ENCODE measurements at places on chromosomes 7 and 10.
A peak's percentile ranks its signal among the peaks of the same experiment; 100 is the strongest.

DNA sequence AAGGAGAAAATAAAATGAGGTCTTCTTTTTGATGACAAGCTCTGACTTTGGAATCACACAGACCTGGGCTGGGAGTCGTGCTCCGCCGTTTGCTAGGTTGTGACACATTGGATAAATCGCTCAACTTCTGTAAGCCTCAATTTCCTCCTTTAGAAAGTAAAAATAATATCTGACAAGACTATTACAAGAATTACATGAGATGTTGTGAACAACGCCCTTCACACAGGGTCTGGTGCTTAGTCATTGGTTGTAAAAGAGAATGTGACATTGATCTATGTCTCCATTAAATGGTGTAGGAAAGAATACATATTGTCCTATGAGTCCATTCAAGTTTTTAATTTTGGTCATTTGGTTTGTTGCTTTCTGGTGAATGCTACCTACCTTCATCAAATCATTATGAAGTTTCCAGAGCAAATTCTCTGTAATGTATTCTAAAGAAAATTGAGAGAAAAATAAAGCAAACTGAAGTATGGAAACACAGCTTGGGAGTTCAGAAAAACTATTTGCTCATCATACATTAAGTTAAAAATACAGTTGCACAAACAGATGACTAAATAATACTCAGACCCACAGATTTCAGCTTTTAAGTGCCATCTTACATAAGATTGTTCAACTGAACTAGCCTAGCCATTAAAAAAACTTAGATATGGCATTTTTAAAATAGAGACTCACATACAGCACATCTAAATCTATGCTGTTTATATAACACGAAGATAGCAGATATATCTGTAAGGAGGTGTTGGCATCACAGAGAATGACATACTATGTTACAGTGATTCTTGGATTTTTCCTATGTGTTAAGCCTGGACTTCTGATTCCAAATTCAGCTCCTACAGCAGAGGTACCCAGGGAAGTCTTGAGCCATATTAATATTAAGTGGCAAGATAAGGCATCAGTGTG lies 12.3 kb upstream of the ADRB1 start:
- DNase-seq = no peak

- DNase-seq = no peak
Observed at GRCh38 chr7:27737616-27738015, 2.3 kb upstream of the TAX1BP1 start.

GRCh38 chr7:126606331-126606730 lies 646.4 kb downstream of the GRM8 start:
- no peak for DNase-seq

DNA sequence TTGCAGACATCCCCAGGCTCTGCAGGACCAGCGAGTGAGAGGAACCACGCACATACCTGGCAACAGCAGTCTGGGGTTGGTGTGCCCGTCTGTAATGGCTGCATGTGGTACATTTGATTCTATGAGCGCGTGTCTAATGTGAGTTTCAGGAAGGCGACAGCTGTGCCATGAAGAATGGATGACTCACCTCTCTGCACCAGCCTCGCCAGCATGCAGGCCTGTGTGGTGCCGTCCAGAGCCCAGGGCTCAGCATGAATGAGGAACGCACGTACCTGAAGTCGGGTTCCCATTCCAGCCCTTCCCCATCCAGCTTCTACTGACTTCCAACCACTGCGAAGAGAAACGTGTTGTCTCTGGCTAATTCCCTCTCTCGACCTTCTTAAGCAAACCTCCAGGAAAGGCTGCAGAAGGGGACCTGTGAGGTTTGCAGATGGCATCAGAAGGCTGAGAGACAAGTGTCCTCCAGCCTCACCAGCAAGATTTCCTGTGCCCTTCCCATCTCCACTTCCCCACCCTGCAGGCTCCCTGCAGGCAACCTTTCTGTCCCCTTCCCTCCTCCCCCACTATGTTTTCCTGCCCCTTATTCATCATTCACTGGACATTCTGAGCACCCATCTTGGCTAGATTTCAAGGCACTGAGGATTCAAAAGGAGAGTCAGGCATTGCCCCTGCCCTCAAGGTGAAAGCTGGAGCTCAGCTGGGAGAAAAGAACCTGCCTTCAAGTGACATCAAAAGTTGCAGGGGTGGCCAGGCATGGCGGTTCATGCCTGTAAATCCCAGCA lies 54.3 kb downstream of the ASB13 start:
- DNase-seq = no peak

GRCh38 chr10:30455816-30456215 lies 21.8 kb downstream of the MAP3K8 start:
- DNase-seq = no peak

DNA sequence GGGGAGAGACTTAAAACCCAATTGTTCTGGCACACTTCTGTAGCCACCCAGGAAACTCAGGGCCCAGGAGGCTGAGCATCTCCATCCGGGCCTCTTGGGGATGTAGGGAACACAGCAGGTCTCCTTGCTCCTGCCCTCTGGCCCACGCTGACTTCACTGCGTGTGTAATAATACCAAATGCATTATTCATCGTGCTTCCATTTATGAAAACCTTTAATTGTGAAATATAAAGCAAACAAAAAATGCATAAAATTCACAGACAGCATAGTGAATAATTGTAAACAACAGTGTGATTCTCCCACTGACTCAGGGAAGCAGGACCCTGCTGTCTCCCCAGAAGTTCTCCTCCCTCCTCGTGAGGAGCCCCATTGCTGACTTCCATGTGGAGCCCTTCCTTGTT lies 70.3 kb upstream of the SHH start:
- no peak for DNase-seq

DNA sequence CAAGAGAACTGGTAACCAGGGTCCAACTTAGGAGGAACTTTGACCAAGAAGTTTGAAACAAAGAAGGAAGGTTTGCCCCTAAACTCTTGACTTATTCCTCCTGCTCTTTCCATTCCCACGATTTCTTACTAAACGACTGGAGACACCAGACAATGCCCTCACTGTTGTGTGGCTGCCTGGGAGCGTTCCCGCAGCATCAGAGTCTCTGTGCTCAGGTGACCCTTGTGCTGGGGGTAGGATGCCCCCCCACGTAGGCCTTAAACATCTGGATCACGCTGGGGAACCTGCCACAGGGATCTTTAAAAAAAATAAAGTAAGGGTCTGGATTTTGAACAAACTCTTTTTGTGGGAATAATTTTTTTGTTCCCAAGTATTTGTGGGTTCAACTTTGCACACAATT lies 30.1 kb upstream of the CTBP2 start:
- no peak for DNase-seq

DNA sequence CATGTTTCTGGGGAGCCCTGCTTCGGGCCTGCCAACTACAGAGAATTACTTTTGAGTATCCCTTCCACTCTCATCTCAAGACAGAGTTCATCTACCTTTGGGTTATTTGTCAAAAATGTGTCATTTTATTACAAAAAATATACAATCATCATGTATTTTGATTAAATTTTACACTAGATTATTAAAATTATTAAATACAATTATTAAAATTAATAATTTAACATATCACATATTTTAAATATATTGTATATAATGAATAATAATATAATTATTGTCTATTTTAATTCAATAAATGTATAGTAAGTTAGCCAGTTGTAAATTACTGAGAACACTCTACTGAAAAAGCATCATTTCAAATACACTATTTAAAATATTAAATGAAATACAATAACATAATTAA lies 50.9 kb downstream of the FIGNL1 start:
- no peak for DNase-seq

DNA sequence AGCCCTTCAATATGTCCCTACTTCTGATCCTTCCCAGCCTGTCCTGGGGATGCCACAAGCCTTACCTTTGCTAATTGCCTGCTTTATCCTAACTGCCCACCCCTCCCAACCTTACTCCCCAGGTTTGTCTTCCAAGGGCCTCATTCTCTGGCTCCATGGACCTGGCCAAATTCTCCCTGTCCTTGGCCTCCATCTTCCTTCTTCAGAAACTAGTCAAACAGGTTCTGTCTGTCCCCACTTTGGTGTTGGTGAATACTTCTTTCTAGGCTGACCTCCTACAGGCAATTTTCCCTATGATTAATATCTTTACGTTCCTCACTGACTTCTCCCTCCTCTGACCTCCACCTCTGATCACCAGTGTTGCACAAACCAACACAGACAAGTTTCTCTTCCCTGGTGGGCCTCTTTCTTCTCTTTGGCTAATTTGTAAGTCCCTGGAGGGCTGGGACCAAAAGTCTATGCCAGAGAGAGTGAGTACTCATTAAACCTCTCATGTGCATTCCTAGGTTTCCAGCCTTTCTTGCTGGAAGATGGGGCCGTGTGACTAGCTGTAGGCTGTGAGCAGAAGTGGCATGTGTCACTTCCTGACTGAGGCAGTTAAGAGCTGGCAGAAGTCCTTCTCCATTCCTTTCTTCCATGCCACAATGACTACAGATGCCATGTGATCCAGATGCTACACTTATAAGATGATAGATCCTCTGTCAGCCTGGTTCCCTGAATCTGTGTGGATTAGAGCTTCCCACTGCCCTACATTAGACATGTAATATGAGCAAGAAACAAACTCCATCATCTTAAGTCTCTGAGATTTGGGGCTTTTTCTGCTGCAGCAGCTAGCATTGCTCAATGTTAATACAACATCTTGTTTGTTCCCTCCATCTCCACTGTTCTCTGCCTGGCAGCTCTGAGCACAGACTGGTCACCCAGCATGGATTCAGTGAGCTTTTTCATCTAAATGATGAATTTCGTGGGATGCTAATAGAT lies 382.7 kb downstream of the RPS24 start:
- no peak for DNase-seq

DNA sequence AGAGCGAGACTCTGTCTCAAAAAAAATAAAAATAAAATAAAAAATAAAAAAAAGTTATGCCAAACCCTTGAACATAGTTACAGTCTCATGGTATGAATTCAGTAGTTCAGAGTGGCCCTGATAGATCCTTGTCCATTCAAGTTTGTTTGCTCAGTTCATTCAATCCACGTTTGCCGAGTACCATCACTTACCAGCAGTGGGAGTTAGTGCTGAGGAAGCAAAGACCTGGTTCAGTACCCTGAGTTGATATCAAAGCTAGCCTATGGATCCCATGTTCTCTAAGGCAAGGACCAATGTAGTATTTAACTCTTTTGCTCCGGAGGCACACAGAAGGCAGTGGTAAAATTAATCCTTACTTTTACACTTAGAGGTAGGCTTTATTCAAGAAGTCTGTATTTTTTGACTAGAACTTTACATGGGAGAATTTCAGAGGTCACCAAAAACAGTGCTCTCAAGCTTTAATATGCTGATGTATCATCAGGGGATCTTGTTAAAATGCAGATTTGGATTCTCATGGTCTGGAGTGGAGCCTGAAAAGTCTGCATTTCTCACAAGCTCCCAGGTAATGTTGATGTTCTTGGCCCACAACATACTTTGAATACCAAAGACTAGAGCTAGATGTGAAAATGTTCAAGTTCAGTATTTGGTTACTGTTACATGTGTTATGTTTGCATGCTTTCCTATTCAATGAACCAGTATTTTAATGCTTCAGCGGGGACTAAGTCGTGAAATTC lies 38.1 kb upstream of the HBP1 start:
- no peak for DNase-seq

DNA sequence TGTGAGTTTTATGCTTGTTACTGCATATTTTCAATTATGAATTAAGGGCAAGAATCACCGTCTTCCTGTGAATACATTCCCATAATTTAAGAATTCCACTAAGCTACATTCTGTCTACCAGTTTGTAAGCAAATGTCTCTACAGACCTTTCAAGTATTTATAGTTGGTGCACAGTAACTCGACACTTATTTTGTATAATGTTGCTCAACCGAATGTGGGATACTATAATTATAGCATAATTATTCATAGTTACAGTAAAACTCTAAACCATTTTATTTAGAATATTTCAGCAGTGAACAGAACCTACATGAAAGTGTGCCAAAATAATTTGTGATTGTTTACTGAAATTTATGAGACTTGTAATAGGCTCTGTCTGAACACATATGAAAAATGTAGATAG lies 17.3 kb upstream of the CUBN start:
- no peak for DNase-seq

DNA sequence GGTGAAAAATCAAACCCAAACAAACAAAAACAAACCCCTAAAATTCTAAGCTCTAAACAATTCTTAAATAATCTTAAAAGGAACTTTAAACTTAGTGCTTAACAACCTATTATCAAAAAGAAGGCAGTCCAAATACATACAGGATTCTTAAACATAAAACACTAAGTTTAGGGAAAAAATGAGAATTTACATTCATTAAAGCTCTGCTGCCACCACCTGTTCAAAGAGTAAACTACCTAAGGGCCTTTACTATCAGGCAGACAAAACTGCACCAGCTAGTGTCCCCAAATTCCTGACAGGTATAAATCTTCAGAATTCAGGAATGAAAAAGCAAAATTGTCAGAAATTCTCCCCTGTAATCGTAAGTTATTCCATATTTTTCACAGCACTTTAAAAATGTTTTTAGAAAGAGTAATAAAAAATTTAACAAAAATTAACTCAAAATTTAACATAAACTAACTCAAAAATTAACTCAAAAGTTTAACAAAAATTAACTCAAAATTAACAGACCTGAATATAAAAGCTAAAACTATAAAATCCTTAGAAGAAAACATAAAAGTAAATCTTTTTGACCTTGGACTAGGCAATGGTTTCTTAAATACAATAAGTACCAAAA lies 55.1 kb downstream of the PDZD8 start:
- DNase-seq = no peak

GRCh38 chr10:29725133-29725720 lies 90.5 kb upstream of the SVIL start:
- peak; percentile 41 for DNase-seq

DNA sequence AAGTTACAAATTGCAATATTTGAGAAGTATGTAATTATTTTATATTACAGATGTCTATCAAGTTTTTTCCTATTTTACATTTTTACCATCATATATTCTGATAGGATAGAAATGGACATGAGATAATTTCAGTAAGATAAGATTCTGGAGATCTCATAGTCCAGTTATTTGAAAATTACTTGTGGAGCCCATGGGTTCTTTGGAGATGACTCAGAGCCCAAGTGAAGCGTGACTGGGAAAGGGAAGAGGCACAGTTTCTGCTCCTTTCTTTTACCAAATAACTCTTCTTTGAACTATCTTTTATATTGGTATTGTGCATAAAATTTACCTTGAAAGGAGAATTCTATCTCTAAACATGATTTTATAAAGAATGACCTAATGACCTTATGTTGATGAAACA lies 2.4 kb downstream of the CD36 start:
- DNase-seq = no peak

DNA sequence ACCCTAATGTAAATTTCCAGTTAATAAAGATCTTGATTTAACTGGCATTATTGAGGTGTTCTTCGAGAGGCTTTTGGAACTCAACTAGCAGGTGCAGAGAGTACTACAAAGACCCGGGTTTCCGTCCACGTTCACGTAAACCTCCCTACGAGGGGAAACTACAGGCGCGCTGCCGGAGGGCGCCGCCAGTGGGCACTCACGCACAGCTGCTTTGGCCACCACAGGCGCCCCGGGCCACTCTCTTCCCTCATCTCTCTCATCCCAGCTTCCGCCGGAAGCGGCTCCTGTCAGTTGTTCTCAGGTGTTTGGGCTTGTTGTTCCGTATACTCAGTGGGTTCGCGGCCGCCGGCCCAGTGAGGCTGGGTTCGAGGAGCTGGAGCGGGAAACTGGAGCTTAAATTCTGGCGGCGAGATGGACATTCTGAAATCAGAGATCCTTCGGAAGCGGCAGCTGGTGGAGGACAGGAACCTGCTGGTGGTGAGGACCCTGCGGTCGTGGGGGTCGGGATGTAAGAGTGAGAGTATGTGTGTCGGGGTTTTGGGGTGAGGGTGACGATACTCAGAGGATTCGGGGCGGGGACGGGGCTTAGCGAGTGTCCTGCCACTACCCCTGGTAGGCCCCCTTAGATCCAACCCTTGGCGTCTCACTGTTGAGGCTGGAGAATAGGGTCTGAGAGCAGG lies at the start of gene PRPF18:
TSS of gene PRPF18 (plus strand) at position 290 of the 680 bp plus-strand sequence. CDS start at position 412, 122 bp downstream.
- DNase-seq = peak; percentile 55

GRCh38 chr10:77105761-77106221 lies 531.8 kb downstream of the KCNMA1 start:
- DNase-seq = no peak
